ENCODE measurements at places on chromosomes 4 and X. TPM values are rescaled to one million over a fixed set of nuclear protein-coding genes. Genes with fewer than 3 reads are reported as not detected.

The MAGED4B gene
- 1.2 TPM for total RNA-seq

The SEPTIN6 gene
- 32.2 TPM for total RNA-seq

The ATP1B4 gene
- total RNA-seq: not detected

The FMR1NB gene
- total RNA-seq: not detected

The NDST3 gene
- total RNA-seq: not detected

The ASMTL gene
- total RNA-seq: 20.6 TPM

The PDCL2 gene
- total RNA-seq: not detected

The DSPP gene
- total RNA-seq: not detected

The SMC1A gene
- total RNA-seq: 67.2 TPM

The RTL9 gene
- total RNA-seq: not detected

The BTK gene
- 0.14 TPM for total RNA-seq

The ADH1A gene
- total RNA-seq: not detected

The SLITRK2 gene
- total RNA-seq: not detected

The ODAPH gene
- total RNA-seq: not detected

The SGMS2 gene
- total RNA-seq: 98.2 TPM

The MAGEA10 gene
- total RNA-seq: not detected

The ADRA2C gene
- not detected for total RNA-seq

The JADE3 gene
- 18.9 TPM for total RNA-seq

The TMEM154 gene
- 20.7 TPM for total RNA-seq

The NLGN4X gene
- not detected for total RNA-seq

The TCP11X2 gene
- not detected for total RNA-seq

The CXorf65 gene
- total RNA-seq: not detected

The CABS1 gene
- total RNA-seq: not detected

The MAOA gene
- 17.2 TPM for total RNA-seq

The ADH6 gene
- not detected for total RNA-seq

The CHRDL1 gene
- not detected for total RNA-seq

The NPY2R gene
- not detected for total RNA-seq

The MAGEB3 gene
- total RNA-seq: not detected

The SSX4 gene
- not detected for total RNA-seq

The MAGEB17 gene
- total RNA-seq: not detected

The BEX1 gene
- 0.27 TPM for total RNA-seq

The FAM9B gene
- total RNA-seq: not detected

The UBA6 gene
- total RNA-seq: 174 TPM

The RNF128 gene
- total RNA-seq: not detected

The GPAT3 gene
- 24.8 TPM for total RNA-seq

The KLB gene
- under 0.01 TPM for total RNA-seq

The KCTD8 gene
- total RNA-seq: 0.22 TPM
